Activated T-cell treated with anti-CD3 and anti-CD28 coated beads for 4 hours (primary cell): ENCODE measurements at places on chromosomes 4 and X.

- DNase-seq: no peak
Observed at GRCh38 chrX:37349221-37350033, at the start of gene PRRG1. Gene PRRG1, plus strand, starts transcription at chrX:37349364. Its CDS starts 56,886 bp downstream, at chrX:37406250.

DNA sequence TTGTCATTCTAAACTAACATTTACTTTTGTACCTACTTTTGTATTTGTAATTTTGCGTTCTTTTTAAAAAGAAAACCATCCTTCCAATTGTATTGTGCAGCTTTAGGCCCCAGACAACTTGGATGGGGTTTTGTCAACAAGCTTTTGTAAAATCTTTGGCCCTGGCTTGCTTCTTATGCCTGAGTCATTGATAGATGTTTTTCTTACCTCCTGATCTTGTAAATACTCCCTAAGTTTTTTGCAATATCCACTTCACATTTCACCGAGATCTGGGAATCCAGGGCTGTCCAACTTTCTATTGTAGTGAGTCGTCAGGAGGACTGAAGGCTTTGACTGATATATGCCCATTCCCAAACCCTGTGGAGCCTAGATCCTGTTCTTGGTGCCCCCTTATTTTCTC is 126.9 kb upstream of the GUCY1A1 start:
- DNase-seq: no peak

GRCh38 chrX:107505223-107505622 is 55.8 kb downstream of the FRMPD3 start:
- DNase-seq: no peak

DNA sequence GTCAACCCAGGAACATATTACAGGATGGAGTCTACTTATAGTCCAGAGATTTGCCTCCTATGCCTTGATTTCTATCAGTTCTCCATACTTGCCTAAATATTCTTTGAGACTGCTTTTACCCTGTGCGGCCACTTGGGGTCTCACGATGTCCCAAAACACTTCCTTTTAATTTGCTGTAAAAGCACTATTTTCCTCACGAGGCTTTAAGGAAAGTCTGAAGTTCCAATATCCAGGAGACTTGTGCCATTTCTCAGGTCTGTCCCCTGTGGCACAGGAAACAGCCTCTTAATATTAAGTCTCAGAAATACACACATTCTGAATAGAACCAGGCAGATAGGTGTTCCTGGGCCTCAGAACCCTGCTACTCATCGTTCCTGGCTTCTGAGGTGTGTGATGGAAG is 142.9 kb downstream of the TMEM164 start:
- no peak for DNase-seq

DNA sequence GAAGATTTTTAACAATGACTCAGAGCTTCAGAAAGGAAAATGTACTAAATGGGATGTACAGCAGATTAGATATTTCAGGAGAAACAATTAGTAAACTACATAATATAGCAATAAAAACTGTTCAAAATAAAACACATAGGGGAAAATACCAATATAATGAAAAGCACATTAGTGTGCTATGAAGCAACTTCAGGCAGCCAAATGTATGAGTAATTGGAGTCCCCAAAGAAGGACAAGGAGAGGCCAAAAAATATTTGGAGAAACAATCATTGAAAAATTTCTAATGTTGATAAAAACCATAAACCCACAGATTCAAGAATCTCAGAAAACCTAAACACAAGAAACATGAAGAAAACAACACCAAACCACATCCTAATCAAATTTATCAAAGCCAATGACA is 129.3 kb upstream of the CHRDL1 start:
- no peak for DNase-seq
